ENCODE measurements at places on chromosomes 1 and 21.

- no peak for DNase-seq
Measured at GRCh38 chr1:159922511-159923202, 2.6 kb downstream of the TAGLN2 start.

- DNase-seq, result no peak
Measured at GRCh38 chr1:43850591-43851233, 82.9 kb upstream of the ARTN start.

- DNase-seq, result no peak
Measured at GRCh38 chr21:45774291-45774690, 130.8 kb downstream of the PCBP3 start.

- DNase-seq, result no peak
Measured at GRCh38 chr1:43108080-43108479, 64.0 kb downstream of the EBNA1BP2 start.

DNA sequence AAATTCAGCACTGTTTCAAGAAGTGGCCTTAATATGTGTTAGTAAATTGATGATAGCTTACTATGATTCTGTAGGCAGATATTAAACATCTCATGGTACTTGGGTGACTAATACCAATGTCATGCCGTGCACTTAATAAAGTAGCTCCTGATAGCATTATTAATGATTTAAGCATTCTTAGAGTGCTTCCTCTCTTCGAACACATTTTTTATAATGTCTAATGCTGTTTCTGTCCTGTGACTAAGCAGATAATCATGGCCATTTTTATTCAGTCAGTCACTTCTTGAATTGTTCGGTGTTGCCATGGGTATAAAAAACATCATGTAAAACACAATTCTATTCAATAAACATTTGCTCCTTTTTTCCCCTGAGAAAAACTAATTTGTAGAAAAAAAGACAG is 804.6 kb upstream of the ADGRL4 start:
- DNase-seq, result no peak

GRCh38 chr1:180230416-180230790 is 339 bp downstream of the LHX4 start:
- DNase-seq, result no peak

GRCh38 chr1:7401814-7402547 is 369.1 kb upstream of the VAMP3 start:
- DNase-seq, result no peak

DNA sequence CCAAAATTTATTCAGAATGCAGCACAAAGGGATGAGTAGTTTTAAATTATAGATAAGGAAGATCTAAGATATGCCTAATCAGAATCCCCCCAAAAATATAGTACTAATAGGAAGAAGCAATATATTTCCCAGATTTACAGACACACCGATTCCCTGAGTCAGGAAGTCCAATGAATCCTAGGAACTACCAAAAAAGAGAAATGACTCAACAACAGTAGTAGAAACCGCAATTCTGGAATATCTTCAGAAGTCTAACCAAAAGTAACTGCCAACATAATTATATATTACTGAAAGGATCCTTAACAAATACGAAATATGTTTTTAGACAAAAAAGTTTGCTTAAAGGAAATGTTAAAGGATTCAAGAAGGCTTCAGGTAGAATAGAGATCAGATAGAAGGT is 10.3 kb downstream of the AHCTF1 start:
- DNase-seq, result no peak

DNA sequence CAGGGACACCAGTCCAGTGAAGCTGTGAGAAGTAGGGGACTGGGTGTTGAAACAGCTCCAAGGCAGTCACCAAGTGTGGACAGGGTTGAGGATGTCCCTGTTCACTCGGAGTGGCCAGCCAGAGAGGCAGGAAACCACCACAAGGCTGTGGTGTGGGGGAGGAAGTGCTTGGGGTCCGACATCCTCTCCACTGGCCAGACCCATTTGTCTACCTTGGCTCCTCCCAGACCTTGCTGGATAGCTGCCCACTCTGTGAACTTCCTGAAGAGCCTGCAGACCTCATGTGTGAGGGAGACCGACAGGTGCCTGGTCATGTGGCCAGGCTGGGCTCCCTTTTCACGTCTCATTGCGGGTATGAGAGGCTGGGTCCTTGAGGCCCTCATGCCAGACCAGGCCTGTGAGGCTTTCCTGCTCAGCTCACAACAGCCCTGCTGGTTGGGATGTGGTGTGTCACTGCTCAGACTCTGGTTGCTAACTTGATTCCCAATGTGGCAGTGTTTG is 21.8 kb downstream of the CYP4B1 start:
- DNase-seq, result no peak

DNA sequence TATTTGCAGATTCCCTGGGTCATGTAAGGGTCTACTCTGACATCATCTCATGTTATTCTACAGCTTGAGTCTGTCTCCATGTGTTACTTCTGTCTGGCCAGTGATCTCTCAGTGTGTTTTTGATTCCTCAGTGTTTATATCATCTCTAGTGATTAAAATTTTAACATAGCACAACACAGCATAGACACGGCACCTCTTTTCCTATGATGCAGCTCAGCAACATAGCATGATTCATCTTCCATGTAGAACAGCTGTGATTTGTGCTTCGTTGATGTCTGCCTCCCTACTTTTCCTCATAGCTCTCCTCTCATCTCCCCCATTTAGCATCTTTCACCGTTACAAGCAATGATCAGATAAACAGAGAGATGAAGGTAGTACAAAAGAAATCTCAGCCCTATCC is 163.9 kb upstream of the DPT start:
- DNase-seq, result no peak

- no peak for DNase-seq
Measured at GRCh38 chr1:219492717-219493116, 120.2 kb downstream of the ZC3H11B start.

DNA sequence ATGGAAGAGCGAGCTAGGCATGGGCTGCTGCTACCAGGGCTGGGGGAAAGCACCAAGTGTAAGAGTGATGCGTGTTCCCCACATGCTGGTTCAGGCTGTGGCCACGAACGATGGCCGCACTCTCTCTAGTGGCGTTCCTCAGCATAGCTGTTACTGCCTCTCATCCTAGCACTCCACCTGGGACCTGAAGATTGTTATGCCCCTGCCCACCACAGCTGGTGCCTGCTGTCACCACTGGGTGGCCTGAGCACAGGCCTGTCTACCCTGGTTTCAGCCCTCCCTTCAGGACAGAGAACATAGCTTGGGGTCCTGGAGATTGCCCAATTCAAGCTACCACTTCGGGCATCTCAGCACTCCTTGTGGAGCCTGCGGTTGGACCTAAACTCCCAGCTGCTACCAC is 80.1 kb upstream of the PDC start:
- no peak for DNase-seq

- peak; percentile 63 for DNase-seq
Measured at GRCh38 chr1:53562291-53562980, 103.2 kb downstream of the DMRTB1 start.

DNA sequence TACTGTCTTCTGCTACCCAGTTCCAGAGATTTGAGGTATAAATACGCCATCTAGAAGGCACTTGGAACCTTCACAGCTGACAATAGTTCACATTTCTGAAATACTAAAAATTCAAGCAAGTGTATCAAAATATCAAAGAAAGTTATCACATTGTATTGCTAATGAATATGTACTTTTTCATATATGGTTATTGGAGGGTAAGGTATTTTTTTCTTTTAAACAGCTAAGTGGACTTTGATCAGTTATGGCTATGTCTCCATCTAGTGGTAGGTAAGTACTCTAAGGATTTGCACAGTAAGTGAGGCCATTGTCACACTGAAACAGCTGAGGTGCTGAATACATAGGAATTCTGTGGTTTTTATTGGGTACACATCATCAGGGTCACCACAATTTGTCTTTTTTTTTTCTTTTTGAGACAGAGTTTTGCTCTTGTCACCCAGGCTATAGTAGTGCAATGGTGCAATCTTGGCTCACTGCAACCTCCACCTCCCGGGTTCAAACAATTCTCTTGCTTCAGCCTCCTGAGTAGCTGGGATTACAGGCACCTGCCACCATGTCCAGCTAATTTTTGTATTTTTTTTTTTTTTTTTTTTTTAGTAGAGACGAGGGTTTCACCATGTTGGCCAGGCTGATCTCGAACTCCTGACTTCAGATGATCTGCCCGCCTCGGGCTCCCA is 49.1 kb upstream of the CR2 start:
- no peak for DNase-seq

- no peak for DNase-seq
Measured at GRCh38 chr1:225963735-225964530, 22.9 kb upstream of the LEFTY2 start.

- no peak for DNase-seq
Measured at GRCh38 chr1:101444873-101445618, 208.2 kb downstream of the S1PR1 start.

- DNase-seq, result no peak
Measured at GRCh38 chr1:177441281-177441680, 270.5 kb downstream of the BRINP2 start.

DNA sequence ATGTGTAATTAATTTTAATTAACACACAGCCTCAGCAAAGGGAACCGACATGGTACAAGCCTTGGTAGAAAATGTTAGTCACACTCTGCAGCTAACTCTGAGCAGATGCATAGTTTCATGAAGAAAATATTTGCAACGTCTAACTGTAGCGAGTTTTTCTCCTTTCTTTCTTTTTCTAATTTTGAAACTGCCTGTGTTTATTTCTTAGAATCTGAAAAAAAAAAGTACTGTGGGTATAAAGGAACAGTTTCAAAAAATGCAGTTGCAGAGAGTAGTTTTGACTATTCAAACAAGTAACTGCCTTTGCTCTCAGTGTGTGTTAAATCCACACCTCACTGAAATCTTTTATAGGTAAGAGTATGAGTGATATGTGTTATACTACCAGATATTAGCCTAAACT is 149.9 kb upstream of the C1orf105 start:
- peak; percentile 17 for DNase-seq

DNA sequence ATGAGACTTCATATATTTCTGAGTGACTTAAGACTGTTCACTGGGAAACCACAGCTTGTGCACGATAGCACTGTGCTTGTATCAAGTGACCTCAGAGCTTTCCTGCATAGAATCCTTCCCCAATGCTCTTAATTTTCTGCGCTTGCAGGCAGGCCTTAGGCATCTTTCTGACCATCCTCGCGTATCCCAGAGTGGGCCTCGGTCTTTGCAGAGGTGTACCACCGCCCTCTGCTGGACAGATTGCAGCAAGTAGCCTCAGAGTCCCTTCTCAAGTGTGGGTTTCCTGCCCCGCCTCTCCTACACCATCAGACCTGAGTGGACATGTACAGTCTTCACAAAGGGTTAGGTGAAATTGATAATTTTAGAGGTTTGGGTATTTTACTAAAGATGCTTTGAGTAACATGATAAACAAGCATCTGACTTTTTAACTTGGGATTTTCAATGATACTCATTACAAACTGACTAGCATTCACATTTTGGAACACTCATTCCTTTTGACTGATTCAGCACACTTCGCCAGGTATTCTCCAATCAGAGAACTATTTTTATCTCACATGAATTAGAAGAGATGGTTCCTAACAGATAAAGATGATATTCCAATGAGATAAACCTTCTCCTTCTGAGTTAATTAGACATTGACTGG is 246.5 kb upstream of the USP25 start:
- DNase-seq, result peak; percentile 58

GRCh38 chr1:32250893-32251716 is at the start of gene LCK:
LCK (plus strand) TSS chr1:32251265; CDS start chr1:32274330, 23,065 bp downstream.
- DNase-seq, result peak; percentile 75

DNA sequence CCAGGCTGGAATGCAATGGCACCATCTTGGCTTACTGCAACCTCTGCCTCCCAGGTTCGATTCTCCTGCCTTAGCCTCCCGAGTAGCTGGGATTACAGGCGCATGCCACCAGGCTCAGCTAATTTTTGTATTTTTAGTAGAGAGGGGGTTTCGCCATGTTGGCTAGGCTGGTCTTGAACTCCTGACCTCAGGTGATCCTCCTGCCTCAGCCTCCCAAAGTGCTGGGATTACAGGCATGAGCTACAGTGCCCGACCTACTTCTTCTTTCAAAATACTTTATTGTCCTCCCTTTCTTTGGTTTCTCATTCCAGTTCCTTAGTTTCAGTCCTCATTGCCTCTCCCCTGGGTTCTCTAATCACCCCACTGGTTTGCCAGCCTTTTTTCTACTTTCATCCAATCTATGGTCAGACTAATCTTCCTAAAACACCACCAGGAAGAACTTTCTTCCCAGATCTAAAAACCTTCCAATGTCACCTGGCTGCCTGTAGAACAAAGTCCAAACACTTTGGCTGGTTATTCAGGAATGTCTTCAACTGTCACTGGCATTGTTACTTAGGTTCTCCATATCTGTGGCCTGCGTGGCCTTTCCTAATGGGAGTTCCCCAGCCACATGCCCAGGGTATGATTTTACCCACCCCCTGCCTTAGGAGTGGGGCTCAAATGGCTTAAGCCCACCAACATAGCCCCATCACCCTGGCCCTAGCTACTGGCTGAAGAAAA is 29.0 kb upstream of the SLC30A1 start:
- DNase-seq, result no peak

GRCh38 chr1:158353303-158354075 is at the start of gene CD1E:
CD1E (plus strand) TSS chr1:158353894; CDS start chr1:158353989, 95 bp downstream.
- DNase-seq, result no peak

- no peak for DNase-seq
Measured at GRCh38 chr1:208237241-208237640, 6.9 kb downstream of the PLXNA2 start.

DNA sequence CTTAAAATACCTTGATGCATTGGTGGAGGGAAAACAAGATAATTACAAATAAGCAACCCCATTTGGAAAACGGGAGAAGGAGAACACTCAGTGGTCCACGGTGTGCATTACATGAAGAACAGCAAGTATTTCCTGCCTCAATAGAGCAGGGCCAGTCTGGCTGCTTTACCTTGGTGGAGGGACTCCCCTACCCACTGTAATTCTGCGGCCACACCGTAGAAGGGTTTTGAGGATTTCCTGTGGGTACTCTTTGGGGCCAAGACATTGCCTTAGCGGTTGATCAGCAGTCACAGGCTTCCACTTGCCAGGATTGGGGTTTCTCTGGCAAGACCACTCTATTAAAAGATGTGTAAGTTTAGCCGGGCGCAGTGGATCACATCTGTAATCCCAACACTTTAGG is 16.3 kb upstream of the TMEM54 start:
- DNase-seq, result no peak

GRCh38 chr1:118485757-118486156 is 300.7 kb upstream of the SPAG17 start:
- no peak for DNase-seq

DNA sequence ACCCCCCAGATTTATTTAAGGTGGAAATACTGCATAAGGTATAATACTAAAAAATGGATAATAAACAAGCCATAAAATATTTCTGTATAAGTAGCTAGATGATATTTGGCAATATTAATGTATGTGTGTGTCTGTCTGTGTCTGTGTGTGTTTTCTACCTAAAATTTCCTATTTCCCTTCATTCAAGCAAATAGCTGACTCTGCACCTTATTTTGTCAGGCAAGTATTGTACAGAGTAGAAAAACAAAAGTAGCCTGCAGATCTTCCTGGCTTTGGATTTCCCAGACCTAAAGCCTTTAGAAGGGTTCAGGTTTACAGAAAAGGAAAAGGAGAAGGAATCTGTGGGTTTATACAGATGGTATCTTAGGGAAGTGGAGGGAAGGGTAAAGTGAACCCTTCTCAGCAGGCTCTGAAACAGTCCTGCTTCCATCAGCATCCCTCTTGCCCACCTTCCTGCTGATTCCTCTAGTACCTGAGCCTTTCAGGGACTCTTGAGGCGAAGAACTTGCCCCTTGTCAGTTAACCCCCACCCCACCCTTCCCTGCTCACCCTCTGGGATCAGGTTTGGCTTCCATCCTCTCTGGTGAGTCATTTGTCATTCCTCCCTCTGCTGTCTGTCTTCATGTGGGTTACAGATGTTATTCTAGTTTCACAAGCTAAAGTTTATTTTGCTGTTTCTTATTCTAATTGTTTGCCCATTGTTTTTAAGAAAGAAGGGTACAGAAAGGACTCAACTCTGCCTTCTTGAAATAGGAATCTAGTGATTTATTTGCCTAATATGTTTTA is 21.7 kb upstream of the RGS16 start:
- no peak for DNase-seq

- DNase-seq, result peak; percentile 81
Measured at GRCh38 chr1:225896937-225897549, 8.1 kb upstream of the LEFTY1 start.

Measured in T-helper 2 cell treated with Interferon-gamma antibody and Interleukin-4, amounts not matched to agents 5 μg/mL and 100 μg/mL, for 36 hours (primary cell).